ENCODE measurements at places on chromosomes 6 and 20. TPM values are rescaled to one million over a fixed set of nuclear protein-coding genes. Genes with fewer than 3 reads are reported as not detected.

Gene RALY
- total RNA-seq = 181 TPM

Gene GLP1R
- not detected for total RNA-seq

DNA sequence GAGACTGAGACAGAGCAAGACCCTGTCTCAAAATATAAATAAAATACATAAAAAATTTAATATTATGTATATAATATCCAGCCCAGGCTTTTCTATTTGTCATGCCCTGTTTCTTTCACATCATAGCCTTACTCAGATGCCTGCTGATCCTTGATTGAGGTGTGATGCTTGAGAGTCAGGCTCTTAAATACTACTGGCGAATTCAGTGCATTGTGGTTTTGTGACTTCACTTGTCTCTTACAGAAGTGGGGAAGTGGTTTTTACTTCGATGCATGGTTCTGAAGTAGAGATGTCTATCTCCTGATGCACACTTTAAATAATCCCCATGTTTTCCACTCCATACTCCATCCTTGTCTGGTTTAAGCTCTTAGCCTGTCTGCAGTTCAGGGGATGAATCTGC, 29.1 kb downstream of the ASXL1 start:
- no peak for DNase-seq

DNA sequence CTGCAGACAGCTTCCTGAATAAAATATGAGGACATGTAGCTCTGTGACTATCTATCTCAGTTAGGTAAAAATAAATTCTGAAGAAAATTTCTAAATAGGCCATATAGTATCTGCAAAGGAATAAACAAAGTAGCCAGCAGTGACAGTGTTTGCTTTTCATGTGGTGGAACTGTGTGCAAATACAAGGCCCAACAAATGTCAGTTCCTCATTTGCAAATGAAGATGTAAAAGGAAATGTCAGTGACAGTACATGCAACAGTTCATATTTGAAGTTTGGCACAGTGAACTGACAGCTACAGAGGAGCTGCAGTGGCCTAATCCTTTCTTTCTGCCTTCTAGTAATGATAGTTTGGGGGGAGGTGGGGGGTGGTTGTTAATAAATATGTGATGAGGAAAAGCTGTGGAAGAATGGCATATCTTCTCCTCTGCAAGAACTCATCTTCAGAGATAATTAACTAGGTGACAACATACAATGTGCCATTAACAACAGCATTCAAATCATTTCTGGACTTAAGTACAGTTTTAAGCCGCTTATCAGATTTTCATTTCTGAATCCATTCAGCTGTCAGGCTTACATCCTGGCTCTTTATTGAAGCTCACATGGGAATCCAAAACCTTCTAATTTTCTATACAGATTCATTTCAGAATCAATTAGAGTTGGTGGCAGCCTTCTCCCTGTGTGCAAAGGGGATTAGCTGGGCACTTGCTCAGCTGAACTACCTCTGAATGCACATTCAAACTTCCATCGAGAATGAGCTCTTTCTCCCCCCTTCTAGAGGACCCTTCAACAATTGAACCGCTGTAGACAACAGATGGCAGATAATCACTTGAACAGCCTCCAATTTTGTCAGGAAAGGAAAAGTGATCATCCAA, 1059.0 kb upstream of the EPHA7 start:
- no peak for DNase-seq

GRCh38 chr20:24993337-24994185, 1.0 kb upstream of the APMAP start:
- DNase-seq = no peak

Gene HECA
- 4.0 TPM for total RNA-seq

Gene DYNLT1
- 133 TPM for total RNA-seq

DNA sequence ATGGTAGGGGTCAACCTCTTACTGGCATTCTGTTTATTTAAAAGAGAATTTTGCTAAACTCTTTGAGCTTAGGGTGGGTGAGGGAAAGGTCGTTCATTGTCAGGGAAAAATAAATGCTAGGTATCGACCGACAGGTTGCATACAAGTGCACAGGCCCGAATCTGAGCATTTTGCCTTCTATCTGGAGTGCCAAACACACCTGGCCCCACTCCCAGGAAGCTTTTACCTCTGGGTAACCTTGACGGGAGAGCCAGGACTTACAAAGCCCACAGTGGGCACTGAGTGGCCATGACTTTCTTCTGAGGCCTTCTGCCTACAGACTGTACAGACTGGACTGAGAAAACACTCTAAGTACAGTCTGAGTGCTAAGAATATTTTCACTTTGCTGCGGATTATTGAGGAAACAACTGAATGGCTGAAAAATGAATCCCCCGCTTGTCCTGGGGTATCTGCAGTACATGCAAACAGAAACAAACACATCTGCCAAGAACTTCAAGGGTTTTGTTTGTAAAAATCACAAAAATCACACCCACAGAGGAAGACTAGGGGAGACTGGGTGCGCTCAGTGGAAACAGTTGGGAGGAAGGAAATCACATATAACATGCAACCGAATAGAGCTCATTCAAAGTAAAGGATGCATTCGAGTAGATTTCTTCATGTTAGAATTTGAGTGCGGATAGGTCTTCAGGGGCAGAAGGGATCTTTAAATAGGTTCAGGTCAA, 152.8 kb downstream of the NFATC2 start:
- DNase-seq = no peak

DNA sequence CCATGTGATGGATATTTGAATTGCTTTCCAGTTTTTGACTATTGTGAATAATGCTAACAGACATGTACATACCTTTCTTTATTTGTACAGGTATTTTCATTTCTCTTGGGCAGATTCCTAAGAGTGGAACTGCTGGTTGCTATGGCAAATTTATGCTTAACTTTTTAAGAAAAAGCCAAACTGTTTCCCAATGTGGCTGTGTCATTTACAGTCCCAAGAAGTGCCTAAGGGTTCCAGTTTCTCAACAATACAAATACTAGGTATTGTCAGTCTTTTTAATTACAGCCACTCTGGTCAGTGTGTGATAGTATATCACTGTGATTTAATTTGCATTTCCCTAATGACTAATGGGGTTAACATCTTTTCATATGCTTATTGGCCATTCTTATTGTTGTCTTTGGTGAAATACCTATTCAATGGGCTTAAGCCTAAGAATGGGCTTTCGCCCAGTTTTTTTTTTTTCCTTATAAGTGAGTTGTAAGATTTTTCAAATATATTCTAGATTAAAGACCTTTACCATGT, 10.3 kb downstream of the REPS1 start:
- DNase-seq = no peak

Gene TRIM40
- not detected for total RNA-seq

Gene RIPOR2
- total RNA-seq = 0.42 TPM

DNA sequence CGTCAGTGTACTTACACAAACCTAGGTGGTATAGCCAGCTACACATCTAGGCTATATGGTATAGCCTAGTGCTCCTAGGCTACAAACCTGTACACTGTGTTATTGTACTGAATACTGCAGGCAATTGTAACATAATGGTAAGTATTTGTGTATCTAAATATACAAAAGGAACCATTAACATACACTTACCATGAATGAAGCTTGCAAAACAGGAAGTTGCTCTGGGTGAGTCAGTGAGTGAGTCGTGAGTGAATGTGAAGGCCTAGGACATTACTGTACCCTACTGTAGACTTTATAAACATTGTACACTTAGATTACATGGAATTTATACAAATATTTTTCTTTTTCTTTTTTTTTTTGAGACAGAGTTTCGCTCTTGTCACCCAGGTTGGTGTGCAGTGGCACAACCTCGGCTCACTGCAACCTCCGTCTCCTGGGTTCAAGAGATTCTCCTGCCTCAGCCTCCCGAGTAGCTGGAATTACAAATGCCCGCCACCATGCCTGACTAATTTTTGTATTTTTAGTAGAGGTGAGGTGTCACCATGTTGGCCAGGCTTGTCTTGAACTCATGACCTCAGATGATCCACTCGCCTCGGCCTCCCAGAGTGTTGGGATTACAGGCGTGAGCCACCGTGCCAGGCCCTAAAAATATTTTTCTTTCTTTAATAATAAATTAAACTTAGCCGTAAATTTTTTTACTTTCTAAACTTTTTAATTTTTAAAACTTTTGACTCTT, 15.4 kb upstream of the KIAA1755 start:
- peak; percentile 85 for DNase-seq

All from MG63 (cell line).